PC-3 (cell line): ENCODE measurements at places on chromosomes 11 and 22. TPM values are rescaled to one million over a fixed set of nuclear protein-coding genes. Genes with fewer than 3 reads are reported as not detected.

GRCh38 chr11:62409831-62410230 lies 9.0 kb upstream of the SCGB1A1 start:
- DNase-seq = no peak

Gene KLHDC7B
- 0.35 TPM in 1 of 2 replicates, not detected in the other for total RNA-seq

- no peak for DNase-seq
These were observed 62.7 kb upstream of the NECTIN1 start for GRCh38 chr11:119791701-119792151.

- peak; percentile 3 for DNase-seq
These were observed 26.0 kb downstream of the LIMK2 start for GRCh38 chr22:31238057-31238456.

- no peak for DNase-seq
These were observed 350.2 kb downstream of the BUD13 start for GRCh38 chr11:116422556-116422955.

- DNase-seq = no peak
These were observed 8.1 kb downstream of the OR10W1 start for GRCh38 chr11:58259983-58260382.

Gene CDON
- total RNA-seq = 4.4 and 10.1 TPM in 2 replicates

DNA sequence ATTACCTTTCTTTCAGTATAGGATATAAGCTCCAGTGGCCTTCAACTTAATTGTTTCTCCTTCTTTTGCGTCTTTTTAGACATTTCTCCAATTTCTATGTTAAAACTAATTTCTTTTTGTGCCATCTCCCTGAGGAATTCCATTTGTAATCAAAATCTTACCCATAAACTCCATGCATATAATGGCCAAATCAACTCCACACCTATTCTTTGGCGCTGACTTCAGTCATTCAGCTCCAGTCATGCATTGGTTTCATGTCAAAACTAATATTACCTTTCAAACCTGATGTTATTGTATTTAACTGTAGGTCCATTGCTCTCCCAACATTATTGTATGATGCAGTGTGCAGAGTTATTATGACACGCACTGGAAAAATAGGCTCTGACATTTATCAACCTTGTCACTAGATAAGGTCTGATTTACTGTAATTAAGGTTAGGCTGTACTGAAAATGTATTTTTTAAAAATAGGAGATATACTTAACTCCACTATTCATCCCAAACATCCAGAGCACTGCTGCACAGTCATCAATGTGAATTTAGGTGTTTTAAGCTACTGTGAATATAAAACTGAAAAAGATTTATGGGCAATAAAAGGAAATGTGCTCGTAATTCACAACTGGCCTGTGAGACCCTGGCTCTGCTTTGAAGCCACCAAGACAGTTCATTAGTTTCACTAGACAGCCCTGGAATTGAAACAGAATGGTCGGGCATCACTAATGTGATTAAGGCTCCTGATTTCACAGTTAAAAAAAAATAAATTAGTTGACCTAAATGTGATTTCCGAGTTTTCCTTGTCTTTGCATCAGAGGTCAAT lies 180.6 kb upstream of the GRIA4 start:
- DNase-seq = no peak

Gene OR8G5
- 0.26 and 0.46 TPM in 2 replicates for total RNA-seq

Gene PDGFB
- total RNA-seq = 29.7 and 33.1 TPM in 2 replicates

Gene MMP13
- total RNA-seq = 2.4 and 2.6 TPM in 2 replicates

GRCh38 chr11:103942646-103943045 lies 93.8 kb upstream of the DDI1 start:
- no peak for DNase-seq
